Esophagus squamous epithelium (tissue), 5 donors: ENCODE measurements at places on chromosomes 3 and 15. TPM values are rescaled to one million over a fixed set of nuclear protein-coding genes. Genes with fewer than 3 reads are reported as not detected.

The GNB4 gene
- total RNA-seq, result 30.3 TPM

The GRK7 gene
- total RNA-seq, result 0.08 TPM

DNA sequence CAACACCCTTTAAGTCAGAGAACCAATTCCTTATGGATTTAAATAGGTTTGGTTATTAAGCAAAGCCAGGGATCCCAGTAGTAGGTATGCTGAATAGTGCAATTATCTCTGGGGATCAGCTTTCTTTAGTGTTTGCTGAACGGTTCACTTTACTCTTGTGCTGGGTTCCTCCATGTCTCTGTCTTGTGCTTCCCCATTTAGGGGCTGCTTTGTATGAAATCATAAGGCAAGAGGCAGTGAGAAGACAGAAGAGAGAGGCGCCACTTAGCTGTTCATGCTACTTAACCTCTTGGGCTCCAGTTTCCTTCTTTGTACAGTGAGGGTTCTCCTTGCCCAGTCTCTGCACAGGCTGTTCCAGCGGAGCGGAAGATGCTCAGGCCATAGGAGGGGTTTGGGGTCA, 3.5 kb downstream of the ST6GAL1 start:
- H3K27me3 ChIP-seq, result no peaks in the 10 kb centered on the region
- no peaks in the 10 kb centered on the region for H3K36me3 ChIP-seq
- peaks cover 15% of the 10 kb centered on the region for H3K4me1 ChIP-seq
- H3K4me3 ChIP-seq, result no peak overlapping the region
- H3K27ac ChIP-seq, result no peak overlapping the region
- DNase-seq, result no peak

GRCh38 chr3:46435081-46435726, 28.1 kb downstream of the CCRL2 start:
- no peak for DNase-seq
- H3K27me3 ChIP-seq, result no peaks in the 10 kb centered on the region
- H3K4me1 ChIP-seq, result no peaks in the 10 kb centered on the region

DNA sequence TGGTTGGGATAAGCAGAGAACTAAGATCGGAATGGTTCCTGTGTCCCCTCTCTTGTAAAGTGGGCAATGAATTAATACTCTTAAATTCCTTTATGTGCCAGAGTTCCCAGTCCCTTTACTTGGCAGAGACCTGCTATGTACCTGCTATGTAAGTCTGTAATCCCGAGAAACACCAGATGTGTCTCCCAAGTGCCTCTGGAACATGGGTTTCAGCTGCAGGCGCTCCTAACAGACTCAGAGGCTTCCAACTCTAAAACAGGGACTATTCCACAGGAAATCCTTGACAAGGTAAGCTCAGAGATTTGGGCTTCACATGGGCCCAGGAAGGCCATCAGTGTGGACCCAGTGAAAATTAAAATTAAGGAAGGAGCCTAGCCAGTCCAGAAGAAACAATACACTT, 117.7 kb upstream of the PLCL2 start:
- H3K27me3 ChIP-seq, result no peaks in the 10 kb centered on the region
- DNase-seq, result no peak
- no peak overlapping the region for H3K4me3 ChIP-seq
- H3K36me3 ChIP-seq, result no peaks in the 10 kb centered on the region

- H3K27me3 ChIP-seq, result no peaks in the 10 kb centered on the region
- peaks cover 6% of the 10 kb centered on the region for H3K4me1 ChIP-seq
- H3K4me3 ChIP-seq, result no peak overlapping the region
- DNase-seq, result no peak
- H3K36me3 ChIP-seq, result no peaks in the 10 kb centered on the region
Observed at GRCh38 chr15:80530737-80531365, 126.7 kb downstream of the ARNT2 start.

GRCh38 chr3:39601241-39601640, 133.8 kb downstream of the MOBP start:
- no peaks in the 10 kb centered on the region for H3K27me3 ChIP-seq
- no peak overlapping the region for H3K4me3 ChIP-seq
- DNase-seq, result no peak
- H3K36me3 ChIP-seq, result no peaks in the 10 kb centered on the region
- no peaks in the 10 kb centered on the region for H3K4me1 ChIP-seq

- DNase-seq, result no peak
- no peak overlapping the region for H3K4me3 ChIP-seq
- no peak overlapping the region for H3K27ac ChIP-seq
- no peaks in the 10 kb centered on the region for H3K36me3 ChIP-seq
Observed at GRCh38 chr15:42879443-42879842, 41.1 kb downstream of the TTBK2 start.

- H3K27ac ChIP-seq, result no peak overlapping the region
- H3K27me3 ChIP-seq, result no peaks in the 10 kb centered on the region
- DNase-seq, result no peak
- no peaks in the 10 kb centered on the region for H3K4me1 ChIP-seq
- no peaks in the 10 kb centered on the region for H3K36me3 ChIP-seq
- no peak overlapping the region for H3K4me3 ChIP-seq
Observed at GRCh38 chr3:22908989-22909507, 294.1 kb upstream of the UBE2E2 start.

- peak overlapping the region; percentile 95 for H3K27ac ChIP-seq
- H3K36me3 ChIP-seq, result no peaks in the 10 kb centered on the region
- no peak for DNase-seq
- H3K4me3 ChIP-seq, result peak overlapping the region; percentile 56
Observed at GRCh38 chr3:45593708-45594601, 596 bp upstream of the LIMD1 start.

DNA sequence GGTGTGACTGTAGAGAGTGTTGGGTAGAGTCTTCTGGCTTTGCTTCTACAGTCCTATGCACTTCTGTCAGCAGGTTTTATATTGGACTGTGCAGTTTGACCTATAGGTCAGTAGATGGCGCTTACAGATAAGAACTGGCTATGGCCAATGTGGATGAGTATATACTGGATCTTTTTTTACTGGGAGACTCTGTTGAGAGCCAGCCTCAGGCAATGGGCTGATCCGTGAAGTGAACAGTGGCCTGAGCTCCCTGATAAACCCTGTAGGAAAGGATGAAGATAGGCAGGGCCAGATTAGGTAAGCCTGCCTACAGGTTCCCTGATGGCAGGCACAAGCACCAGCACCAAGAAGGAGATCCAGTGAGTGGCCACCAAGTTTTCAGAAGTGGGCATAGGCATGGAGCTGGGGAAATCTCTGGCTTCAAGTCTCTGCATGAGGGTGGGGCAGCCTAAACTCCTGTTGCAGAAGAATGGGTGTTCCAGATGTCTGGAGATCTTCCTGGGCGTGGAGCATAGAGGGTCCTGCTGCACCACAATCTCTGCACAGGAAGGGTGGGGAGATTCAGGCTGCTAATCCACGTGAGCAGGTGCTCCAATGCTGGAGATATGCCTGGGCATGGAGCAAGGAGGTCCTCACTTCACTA, 326.0 kb upstream of the SGO1 start:
- no peaks in the 10 kb centered on the region for H3K27me3 ChIP-seq
- H3K4me3 ChIP-seq, result no peak overlapping the region
- no peaks in the 10 kb centered on the region for H3K4me1 ChIP-seq
- no peaks in the 10 kb centered on the region for H3K36me3 ChIP-seq
- no peak overlapping the region for H3K27ac ChIP-seq

DNA sequence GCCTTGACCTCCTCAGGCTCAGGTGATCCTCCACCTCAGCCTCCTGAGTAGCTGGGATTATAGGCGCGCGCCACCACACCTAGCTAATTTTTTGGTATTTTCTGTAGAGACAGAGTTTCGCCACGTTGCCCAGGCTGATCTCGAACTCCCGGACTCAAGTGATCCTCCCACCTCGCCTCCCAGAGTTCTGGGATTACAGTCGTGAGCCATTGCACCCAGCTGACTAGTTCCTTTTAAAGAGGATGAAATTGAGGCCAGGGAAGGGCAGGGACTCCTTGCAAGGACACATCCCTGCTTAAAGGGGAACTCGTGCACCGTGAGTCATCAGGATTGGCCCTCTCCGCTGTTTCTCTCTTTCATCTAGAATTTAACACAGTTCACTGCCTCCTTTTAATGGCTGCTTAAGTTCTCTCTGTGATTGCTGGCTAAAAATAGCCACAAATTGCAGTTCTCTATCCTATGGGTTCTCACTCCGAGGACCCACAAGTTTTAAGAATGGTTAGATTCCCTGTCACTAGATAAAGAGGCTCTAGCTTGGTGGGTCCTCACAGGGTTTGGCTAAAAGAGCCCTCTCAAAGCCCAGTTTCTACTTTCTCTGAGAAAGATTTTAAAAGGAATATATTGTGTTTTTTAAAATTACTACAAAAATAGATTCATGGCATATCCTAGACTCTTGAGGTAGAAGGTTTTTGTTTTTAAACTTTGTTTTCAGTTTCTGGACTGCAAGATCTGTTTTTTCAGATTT, 1.4 kb downstream of the CRTAP start:
- peak overlapping the region; percentile 67 for H3K4me3 ChIP-seq
- H3K36me3 ChIP-seq, result no peaks in the 10 kb centered on the region
- H3K27ac ChIP-seq, result peak overlapping the region; percentile 99
- DNase-seq, result no peak

- H3K27me3 ChIP-seq, result no peaks in the 10 kb centered on the region
- H3K4me3 ChIP-seq, result no peak overlapping the region
- peaks cover 46% of the 10 kb centered on the region for H3K4me1 ChIP-seq
- no peak for DNase-seq
Observed at GRCh38 chr15:40789119-40789518, 17.8 kb upstream of the ZFYVE19 start.

GRCh38 chr3:45599984-45600650, 5.6 kb downstream of the LIMD1 start:
- peaks cover 31% of the 10 kb centered on the region for H3K36me3 ChIP-seq
- no peak overlapping the region for H3K27ac ChIP-seq
- no peak overlapping the region for H3K4me3 ChIP-seq
- no peaks in the 10 kb centered on the region for H3K27me3 ChIP-seq

DNA sequence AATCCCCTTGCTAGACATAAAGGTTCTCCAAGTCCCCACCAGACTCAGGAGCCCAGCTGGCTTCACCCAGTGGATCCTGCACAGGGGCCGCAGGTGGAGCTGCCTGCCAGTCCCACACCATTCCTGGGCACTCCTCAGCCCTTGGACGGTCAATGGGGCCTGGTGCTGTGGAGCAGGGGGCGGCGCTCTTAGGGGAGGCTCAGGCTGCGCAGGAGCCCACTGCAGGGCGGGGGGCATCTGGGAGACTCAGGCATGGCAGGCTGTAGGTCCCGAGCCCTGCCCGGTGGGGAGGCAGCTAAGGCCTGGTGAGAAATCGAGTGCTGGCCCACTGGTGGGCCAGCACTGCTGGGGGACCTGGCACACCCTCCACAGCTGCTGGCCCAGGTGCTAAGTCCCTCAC, 75.1 kb upstream of the TBC1D5 start:
- no peak for DNase-seq
- H3K36me3 ChIP-seq, result no peaks in the 10 kb centered on the region
- no peak overlapping the region for H3K4me3 ChIP-seq
- H3K4me1 ChIP-seq, result no peaks in the 10 kb centered on the region

DNA sequence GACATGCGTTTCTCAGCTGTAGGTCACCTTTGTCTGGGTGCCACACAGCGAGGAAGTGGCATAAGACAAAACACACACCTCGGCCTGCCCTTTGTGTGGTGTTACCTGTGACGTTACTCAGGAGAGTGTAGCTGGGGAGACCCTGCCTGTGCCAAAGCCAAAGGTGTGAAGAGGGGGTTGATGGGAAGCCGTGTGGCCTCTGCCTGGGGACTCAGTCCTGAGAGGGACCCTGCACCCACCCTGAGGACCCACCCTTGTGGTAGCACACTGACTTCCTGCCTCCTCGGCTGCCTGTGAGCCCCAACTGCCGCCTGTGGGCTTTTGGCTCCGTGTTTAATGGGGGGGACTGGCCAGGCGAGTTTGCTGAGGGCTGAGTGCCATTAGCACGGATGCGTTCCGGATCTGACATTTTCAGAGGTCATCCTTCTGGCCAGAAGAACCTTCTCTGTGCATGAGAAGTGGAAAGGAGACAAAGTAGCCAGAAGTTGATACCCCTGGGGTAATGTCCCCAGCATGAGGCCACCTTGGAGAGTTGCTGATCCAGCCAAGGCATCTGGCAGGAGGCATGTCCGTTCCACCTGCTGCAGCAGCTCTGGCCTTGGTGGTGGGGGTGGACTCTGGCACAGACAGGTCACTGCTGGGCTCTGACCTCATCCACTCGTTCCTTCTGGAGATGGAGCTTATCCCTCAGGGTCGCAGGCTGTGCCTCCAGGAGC, 51.8 kb upstream of the FURIN start:
- H3K27me3 ChIP-seq, result no peaks in the 10 kb centered on the region
- H3K4me1 ChIP-seq, result no peaks in the 10 kb centered on the region
- no peak overlapping the region for H3K4me3 ChIP-seq
